ENCODE measurements at places on chromosomes 16 and 17.
A peak's percentile ranks its signal among the peaks of the same experiment; 100 is the strongest.

DNA sequence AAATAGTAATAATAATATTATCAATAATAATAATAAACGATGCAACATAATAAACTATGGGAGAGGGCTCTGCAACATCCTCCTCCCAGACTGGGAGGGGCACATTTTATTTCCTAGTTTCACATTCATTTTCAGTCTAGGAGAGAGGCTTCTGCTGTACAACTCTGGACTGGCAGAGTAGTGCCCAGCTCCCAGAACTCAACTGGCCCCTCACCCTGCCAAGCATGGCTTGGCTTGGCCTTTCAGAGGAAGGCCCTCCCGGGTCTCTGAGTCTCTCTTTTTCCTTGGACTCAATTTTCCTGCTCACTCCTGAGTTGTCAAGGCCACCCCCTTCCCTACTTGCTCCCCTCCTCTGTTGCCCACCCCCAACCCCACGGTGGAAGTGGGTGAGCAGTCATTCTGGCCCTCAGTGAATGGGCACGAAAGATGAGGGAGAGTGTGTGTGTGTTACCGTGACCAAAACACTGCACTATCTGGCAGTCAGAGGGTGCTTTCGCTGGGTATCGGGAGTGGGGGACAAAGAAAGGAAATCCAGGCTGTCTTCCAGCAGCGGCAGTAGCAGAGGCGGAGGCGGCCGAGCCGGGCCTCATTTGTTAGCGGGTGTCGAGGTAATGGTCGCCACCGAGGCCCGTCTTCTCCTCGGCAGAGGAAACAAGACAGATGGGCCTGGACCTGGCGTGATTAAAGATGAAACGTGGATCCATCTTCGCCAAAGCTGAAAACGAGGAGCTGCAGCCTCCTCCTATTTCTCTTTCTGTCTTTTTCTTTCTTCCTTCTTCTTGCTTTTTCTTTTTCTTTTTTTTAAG, 2.3 kb downstream of the HOXB4 start:
- DNase-seq, result no peak

DNA sequence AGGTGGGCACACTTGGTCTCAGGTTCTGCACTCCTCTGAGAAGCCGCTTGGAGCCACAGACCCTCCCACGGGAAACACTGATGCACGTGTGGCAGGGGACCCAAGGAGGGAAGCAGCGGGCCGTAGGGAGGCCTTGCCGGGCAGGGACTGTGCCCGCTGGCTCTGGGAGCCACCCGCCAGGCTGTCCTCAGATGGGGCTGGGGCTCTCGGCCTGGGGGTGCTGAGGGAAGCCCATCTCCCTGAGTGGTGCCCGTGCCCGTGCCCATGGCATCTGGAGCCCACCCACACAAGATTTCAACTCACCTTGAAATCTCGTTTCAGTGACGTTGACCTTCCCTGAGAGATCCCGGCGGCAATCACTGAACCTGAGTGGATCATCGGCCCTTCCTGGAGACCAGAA, 12.6 kb upstream of the CCDC154 start:
- no peak for DNase-seq

GRCh38 chr16:58639836-58640235, 10.2 kb upstream of the CNOT1 start:
- no peak for DNase-seq

DNA sequence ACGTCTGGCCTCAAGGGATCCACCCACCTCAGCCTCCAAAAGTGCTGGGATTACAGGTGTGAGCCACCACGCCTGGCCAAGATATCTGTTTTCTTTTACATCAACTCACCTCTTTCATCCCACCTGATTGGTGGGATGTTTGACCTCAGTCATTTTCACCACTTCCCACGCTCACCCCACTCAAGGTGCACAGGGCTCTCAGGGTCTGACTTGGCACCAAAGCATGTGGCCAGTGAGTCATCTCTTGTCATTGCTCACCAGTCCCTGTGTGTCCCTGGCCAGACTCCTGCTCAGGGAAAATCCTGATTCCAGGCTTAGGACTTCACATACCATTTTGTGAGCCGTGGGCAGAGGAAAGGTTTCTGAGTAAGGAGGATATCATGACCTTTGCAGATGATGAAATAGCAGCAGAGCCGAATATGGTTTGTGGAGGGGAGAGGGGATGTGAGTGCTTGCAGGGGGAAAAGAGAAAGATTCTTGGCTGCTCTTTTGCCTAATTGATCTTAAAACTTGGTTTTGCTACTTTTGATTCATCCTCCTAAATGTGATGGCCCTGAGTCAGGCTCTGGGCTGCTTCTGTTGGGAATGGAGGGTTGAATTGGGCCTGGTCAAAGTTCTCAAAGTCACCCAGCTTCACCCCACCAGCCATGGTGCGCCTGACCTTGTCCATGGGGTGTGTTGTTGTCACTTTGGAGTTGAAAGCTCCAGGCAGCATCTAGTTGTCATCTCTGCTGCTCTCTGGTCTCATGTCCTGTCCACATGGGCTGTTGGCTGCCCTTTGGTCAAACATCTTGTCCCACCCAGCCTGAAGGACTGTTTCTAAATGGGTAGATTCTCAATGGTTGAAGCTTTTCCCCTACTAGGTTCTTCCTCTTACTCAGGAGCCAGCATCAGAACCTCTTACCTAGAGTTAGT, 6.0 kb upstream of the KCNH6 start:
- DNase-seq, result peak; percentile 25

- DNase-seq, result no peak
Measured at GRCh38 chr16:69157196-69157595, 24.7 kb downstream of the UTP4 start.

DNA sequence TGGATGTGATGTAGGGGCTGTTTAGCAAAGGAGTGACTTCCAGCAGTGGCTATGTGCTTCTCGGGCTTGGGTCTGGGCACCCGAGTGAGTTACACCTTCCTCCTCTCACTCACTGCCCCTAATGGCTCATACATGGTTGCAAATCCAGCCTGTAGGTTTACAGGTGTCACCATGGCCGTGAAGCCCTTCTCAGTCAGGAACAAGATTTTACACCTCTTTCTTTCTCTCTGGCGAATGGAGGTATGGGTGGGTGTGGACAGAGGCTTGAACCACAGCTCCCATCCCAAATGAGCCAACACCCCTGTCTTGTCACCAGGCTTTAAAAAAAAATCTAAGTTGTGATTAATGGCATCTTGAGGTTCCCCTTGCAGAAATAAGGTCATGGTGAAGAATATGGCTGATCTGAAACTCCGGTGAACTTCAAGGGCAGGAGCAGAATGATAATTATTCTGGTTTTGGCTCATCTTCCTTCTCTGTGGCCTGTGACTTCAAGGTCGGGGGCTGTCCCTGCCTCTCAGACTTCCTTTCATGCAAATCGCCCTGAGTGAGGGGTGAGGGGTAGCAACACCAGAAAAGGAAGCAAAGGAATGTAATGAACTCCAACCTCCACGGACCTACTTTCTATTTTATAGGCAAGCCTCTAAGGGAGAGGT, 331.2 kb downstream of the MAF start:
- DNase-seq, result no peak

GRCh38 chr16:57529391-57530103, 6.8 kb downstream of the CCDC102A start:
- DNase-seq, result no peak

DNA sequence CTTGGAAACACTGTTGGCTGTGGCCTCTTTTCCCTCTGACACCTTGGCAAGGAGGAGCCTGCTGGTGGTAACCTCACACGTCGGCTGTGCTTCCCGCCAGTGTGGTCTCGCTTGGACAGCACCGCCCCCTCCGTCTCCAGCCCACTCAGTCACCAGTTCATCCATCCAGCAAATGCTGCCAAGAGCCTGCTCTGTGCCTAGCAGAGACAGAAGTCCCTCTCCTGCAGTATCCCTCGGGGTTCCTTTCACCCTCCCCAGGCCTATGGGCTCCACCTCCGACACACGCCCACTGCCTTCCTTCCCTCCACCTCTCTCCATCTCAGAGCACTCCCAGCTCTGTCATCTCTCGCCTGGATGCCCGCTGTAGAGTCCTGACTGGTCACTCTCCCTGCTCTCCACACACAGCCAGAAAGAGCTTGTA, 12.3 kb downstream of the CACNG4 start:
- no peak for DNase-seq

- DNase-seq, result no peak
Measured at GRCh38 chr16:11112723-11113348, 143.2 kb downstream of the SOCS1 start.

- DNase-seq, result no peak
Measured at GRCh38 chr17:81551458-81552243, 502 bp downstream of the FAAP100 start.

- no peak for DNase-seq
Measured at GRCh38 chr17:40883626-40884334, 1.3 kb downstream of the KRT20 start.

GRCh38 chr17:73872816-73873215, 228.6 kb upstream of the SDK2 start:
- DNase-seq, result no peak

GRCh38 chr17:64017381-64017980, 3.0 kb downstream of the ICAM2 start:
- no peak for DNase-seq

- no peak for DNase-seq
Measured at GRCh38 chr17:54269881-54270280, 447.2 kb downstream of the KIF2B start.

- DNase-seq, result no peak
Measured at GRCh38 chr17:41520821-41521521, 2.3 kb upstream of the KRT15 start.

GRCh38 chr16:85125570-85126393, 13.5 kb upstream of the CIBAR2 start:
- DNase-seq, result no peak

- DNase-seq, result no peak
Measured at GRCh38 chr16:1763521-1764511, 7.5 kb downstream of the NME3 start.

DNA sequence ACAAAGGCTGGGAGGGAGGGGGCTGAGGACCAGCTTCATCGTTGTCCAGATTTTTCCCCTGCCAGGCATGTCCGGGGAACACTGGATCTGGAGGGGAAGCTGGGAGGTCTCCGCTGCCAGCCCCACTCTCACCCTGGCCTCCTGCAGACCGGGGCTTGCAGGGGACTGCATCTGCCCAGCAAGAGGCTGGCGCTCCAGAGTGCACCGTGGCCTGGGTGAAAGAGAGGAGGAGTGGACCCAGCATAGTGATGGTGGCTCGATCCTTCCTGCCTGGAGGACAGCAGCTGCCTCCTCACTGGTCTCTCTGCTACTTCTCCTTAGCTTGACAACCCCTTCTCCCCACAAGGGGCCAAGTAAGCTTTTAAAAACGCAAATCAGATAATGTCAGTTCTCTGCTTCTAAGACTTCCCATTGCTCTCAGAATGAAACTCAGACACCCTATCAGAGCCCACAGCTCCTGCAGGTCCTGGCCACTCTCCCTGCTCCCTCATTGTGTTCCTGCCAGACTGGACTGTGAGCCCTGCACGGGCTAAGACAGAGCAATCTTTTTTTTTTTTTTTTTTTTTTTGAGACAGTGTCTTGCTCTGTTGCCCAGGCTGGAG, 15.0 kb downstream of the CPNE2 start:
- no peak for DNase-seq

- no peak for DNase-seq
Measured at GRCh38 chr17:57999496-58000017, 7.5 kb downstream of the SRSF1 start.

DNA sequence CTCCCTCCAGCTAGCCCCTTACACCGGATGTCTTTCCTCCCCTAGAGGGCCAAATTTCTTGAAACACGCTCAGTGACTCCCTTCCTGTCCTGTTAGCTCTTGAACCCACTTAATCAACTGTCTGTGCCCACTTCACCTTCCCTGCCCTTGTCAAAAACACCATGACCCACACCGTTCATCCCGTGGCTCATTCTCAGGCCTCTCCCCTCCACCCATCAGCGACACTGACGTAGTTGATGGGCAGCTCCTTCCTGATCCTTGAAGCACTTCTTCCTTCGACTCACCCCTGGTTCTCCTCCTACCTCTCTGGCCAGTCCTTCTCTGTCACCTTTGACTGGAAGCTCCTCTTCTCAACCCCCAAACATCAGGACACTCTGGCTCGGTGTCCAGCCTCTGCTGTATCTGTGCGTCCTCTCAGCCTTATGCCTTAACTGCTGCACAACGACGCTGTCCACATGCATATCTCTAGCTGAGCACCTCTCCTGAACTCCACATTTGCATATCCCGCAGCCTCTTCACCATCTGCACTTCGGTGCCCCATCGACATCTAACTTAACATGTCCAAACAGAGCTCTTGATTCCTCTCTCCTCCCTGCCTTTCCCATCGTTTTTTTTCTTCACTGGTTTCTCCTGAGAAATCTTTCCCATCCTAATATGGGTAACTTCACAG, 39.3 kb upstream of the CCDC182 start:
- DNase-seq, result no peak

DNA sequence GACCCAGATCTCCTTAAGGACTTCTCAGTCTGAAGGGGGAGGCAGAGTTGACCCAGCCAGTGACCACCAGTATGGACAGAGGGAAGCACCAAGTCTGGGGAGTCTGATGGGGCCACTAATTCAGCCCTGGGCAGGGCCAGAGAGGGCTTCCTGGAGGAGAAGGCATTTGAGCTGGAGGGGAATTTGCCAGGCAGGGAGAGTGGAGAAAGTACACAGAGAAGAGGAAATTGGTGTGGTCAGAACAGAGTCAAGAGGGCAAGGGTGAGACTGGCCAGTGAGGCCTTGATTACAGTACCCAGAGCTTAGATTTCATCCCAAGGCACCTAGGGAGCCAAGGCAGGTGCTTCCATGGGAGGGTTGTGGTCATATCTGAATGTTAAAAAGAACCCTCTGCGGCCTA, 36.3 kb downstream of the MYO15A start:
- DNase-seq, result no peak

DNA sequence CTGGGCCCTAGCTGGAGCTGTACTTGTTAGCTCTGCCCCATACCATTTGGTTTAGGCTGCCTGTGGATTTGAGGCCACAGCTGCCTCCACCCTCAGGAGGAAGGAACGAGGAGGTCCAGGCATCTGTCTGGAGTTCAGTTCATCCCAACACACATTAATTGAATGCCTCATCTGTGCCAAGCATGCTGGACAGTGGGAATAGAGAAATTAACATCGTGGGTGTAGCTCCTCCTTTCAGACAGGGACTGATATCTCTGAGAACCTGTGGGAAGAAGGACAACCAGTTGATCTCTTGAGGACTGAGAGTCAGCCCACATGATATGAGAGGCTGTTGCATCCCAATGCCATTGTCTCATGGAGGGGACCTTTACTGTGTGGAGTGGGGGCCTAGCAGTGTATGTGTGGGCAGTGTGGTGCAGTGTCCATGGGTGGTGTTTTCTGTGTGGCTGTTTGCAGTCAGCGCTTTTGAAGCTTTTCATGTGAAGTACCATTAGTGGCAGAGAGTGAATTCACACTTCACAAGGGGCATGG, 29.4 kb upstream of the DDX52 start:
- DNase-seq, result no peak

DNA sequence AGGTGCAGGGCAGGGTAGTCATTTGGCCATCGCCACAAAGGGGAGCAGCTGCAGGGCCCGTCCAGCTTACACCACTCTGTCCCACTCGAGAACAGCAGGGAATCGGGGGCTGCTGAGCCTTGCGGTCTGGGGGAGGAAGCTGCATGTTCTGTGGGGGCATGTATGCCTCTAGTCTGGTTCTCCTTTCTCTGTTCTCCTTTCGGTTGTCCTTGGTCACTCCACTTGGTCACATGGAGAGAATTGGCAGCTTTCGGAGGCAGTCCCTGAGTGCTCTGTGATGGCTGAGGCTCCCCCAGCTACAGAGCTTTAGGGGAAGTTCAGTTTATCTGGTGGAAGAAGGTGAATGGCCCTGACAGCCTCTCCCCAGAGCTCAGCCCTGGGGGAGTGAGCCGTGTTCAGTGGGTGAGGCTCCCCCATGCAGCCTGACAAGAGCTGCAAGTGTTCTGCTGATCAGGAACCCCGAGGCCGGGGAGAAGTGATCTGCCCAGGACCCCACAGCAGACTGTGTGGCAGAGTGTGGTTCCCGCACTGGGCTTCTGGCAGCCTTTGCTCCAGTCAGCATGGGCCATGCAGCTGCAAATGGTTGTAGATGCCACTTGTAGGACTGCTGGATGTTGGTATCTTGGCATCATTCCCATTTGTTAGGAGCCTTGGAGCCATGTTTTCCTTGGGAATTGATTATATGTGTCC, 22.3 kb upstream of the SMPD3 start:
- DNase-seq, result no peak
